Activated CD8-positive, alpha-beta memory T cell treated with anti-CD3 and anti-CD28 coated beads, Interleukin-2, amount 10 ng/mL, durations not matched to agents 7 days and 5 days (primary cell): ENCODE measurements at places on chromosomes 4 and X. TPM values are rescaled to one million over a fixed set of nuclear protein-coding genes. Genes with fewer than 3 reads are reported as not detected.

Gene CT47B1
- not detected for total RNA-seq

Gene ZXDA
- 4.0 TPM for total RNA-seq

Gene AR
- 0.06 TPM for total RNA-seq

Gene GATB
- 14.1 TPM for total RNA-seq

Gene SPANXA1
- total RNA-seq = not detected

Gene WDFY3
- 0.66 TPM for total RNA-seq

Gene USP17L28
- total RNA-seq = not detected

Gene FRAS1
- 0.05 TPM for total RNA-seq

Gene SYN1
- total RNA-seq = 0.09 TPM

Gene POU4F2
- total RNA-seq = not detected

Gene CXorf49
- total RNA-seq = not detected

Gene CACNA1F
- 0.19 TPM for total RNA-seq

Gene TREX2
- total RNA-seq = 1.8 TPM

Gene STARD8
- 0.64 TPM for total RNA-seq

- DNase-seq = no peak
Measured at GRCh38 chr4:685679-686412, 3.1 kb downstream of the SLC49A3 start.

GRCh38 chr4:78602334-78602733 lies 50.8 kb downstream of the ANXA3 start:
- DNase-seq = no peak

DNA sequence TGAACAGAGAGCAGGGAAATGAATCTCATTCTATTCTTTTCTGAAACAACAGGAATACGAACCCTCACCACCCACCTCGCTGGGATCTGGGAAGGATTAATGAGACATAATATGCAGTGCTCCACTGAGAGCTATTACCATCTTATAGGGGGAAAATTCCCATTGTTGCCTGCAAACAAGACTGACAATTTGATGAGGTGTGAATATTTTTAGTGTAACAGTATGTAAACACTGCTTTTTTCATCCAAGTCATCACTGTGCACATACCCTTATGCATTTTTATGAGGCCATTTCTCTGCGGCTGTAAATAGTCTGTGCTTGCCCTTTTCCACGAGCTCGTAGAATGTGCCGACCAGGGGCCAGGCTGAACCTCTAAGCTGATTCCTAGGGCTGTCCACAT lies 285.6 kb upstream of the CPEB2 start:
- DNase-seq = no peak

DNA sequence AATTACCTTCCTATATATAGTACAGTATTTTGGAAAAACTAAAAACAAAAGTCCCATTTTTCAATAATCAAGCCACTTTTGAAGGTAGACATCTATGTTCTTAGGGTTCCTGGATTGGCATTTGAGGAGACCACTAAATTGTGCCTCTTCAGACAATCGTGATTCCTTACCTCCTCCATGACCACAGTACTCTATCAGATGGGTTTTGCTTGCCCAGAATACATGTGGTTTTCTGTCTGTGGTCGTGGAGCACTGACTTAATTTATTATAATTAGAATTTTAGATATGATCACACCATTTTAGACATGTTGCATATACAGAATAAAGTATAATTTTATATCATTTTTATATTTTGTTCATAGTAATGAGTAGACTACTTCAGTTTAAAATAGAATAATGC lies 67.9 kb downstream of the NDST3 start:
- no peak for DNase-seq

DNA sequence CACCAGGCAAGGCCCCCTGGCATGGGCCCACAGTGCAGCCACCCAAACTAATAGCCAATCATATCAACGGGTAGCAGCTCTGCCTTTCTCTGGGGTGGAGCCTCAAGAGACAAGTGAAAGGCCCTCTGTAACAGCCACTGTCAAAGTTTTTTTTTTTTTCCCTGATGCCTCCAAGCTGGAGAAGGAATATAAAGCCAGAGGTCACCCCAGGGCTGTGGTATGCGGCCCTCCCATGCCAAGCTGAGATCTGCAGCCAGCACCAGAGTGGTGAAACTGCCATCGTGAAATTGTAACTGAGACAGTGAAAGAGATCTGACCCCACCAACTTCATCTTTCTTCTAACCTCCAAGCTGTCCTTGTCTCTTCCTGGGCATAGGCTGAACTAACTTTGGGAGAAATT lies 407.0 kb downstream of the KLHL4 start:
- no peak for DNase-seq

DNA sequence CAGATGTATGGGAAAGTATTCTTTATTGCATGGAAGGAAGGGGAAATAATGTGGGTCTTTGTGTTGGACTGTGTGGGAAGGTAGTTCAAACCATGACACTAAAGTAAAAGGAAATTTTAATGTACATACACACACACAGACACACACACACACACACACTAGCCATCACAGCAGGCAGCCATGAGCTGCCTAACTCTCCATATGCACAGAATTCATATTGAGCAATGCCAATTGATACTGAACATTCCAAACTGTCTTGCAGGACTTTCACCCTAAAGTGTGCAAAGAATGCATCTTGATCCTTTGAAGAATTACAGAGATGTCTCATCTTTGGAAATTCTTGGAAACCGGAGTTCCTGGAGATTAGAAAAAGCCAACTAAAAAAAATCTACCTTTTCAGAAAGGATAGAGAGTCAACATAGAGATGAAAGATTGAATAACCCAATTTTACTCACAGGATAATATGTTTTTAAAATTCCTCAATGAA lies 120.6 kb upstream of the MBNL3 start:
- DNase-seq = no peak

- no peak for DNase-seq
Measured at GRCh38 chrX:105331244-105331643, 110.8 kb upstream of the TEX13A start.

DNA sequence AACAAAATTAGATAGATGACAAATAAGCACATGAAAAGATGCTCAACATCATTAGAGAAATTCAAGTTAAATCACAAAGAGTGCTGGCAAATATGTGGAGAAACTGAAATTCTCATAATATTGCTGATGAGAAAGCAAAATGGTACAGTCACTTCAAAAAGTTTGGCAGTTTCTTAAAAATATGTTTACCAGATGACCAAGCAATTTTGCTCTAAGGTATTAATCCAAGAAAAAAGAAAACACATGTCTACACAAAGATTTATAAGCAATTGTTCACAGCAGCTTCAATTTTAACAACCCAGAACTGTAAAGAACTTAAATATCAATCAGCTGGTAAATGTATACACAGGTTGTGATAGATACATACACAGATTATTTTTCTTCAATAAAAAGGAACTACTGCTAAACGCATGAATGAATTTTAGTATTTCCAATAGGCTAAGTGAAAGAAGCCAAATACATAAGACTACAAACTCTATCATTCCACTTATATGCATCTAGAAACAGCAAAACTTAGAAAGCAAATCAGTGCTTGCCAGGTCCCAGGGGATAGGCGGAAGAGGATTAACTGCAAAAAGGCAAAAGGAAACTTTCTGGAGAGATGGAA lies 11.7 kb downstream of the OTUD4 start:
- DNase-seq = no peak

- no peak for DNase-seq
Measured at GRCh38 chr4:94700298-94700697, 57.5 kb upstream of the BMPR1B start.

DNA sequence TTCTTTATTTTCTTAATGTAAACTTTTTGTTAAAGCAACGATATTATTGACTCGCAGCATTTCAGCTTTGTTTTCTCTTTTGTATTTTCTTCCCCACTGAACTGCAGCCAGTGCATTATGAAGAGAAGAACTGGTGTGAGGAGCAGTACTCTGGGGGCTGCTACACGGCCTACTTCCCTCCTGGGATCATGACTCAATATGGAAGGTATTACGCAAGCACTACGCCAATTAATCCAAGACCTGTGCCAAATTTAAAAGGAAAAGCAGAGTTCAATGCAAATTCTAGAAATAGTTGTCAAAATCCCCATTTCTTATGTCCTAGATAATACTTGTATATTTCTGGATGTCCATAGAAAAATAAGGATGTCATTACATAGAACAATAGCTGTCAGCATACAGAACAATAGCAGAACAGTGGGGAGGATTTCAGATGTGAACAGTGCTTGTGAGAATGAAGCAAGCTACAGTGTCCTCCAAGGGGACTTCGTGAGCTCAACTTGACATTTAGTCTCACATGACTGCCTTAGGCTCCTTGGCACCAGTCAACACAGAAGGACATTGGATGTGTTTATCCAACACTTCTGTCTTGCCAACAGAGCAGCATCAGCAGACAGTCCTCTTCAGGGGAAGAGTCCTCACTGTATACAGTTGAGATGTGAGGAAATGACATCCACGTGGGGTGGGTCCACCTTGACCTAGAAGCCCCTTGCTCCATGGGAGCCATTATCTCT lies 85.9 kb downstream of the MAOA start:
- DNase-seq = no peak

DNA sequence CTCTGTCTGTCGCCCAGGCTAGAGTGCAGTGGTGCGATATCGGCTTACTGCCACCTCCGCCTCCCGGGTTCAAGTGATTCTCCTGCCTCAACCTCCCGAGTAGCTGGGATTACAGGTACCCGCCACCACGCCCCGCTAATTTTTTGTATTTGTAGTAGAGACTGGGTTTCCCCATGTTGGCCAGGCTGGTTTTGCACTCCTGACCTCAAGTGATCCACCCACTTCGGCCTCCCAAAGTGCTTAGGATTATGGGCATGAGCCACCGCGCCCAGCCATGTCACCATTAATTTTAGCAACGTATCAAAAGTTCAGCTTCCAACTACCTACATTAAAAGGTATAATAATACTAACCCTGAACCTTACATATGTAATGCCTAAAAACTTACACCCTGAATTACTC lies 940 bp upstream of the UTP3 start:
- peak; percentile 52 for DNase-seq

- DNase-seq = no peak
Measured at GRCh38 chr4:1794809-1795298, 1.8 kb downstream of the FGFR3 start.

DNA sequence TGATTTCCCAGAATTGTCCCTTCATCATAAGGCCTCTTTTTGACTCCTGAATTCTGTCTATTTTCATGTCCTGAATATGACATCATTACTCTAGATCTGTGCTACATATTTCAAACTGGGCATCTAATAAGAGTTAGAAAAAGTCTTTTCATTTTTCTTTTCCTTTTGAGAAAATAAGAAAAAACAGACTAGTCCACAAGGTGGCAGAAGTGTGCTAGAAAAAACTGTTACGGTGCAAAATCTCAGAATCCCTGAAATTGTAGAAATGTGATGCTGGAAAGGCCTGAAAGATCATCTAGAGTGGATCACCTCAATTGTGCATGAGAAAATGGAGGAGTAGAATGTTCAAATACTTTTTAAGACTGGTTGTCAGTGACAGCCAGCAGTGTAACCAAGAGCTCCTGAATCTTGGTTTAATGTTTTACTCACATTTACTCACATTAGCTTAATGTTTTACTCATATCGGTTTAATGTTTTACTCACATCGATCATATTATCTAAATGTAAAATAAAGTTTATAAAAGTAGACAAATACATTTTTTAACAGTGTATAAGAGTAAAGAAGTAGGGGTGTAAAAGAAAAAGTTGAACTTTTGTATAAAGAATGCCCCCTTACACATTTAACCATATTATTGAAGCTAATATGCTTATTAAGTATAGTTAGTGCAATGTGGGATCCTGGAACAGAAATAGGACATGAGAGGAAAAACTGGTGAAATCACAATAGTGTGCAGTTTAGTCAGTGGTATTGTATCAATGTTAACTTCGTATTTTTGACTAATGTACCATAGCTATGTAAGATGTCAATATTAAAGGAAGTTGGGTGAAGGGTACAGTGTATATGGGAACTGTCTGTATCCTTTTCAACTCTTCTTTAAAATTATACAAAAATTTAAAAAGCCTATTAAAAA lies 15.2 kb downstream of the ASB11 start:
- DNase-seq = no peak

DNA sequence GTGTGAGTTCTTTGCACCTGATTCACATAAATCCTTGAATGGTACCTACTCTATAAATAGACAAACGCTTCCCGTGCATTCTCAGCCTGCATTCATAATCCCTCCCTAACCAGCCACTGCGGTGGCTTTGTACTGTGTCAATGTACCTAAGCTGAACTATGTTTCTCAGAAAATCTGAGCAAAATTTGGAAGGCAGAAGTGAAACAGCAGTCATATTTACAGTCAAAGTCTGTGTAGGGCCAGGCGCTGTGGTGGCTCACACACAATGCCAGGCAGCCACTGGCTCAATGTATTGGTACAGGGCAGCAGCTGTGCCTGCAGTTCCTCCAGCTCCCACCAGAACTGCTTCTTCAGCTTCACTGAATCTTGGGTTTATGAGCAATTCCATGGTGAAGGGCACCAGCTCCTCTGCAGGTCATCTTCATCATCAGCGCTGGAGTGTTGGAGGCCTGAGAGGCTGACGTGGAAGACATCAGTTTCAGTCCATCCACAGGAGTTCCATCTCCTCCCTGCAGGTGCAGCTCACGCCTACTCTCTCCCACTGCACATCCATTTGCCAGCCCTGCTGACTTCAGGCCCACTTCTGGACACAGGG lies 32.3 kb upstream of the IRF2 start:
- DNase-seq = peak; percentile 76
